ENCODE measurements at places on chromosomes 11 and 22.

DNA sequence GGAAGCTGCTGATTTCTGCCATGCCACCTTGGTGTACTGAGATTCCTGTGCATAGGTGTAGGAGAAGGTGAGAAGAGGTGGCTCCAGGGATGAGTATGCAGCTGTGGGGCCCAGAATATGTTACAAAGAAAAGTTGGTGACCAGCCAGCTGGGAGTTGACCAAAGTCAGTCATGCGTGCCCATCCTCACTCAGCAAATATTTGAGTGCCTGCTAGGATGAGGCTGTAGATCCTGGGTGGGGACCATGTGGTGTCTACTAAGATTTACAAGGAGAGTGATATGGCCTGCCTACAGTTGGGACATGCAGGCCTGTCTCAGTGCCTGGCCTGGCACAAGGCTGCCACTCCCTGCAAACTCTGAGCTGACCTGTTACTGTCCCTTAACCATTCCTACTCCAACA, 19.4 kb downstream of the RNF185 start:
- DNase-seq, result no peak

DNA sequence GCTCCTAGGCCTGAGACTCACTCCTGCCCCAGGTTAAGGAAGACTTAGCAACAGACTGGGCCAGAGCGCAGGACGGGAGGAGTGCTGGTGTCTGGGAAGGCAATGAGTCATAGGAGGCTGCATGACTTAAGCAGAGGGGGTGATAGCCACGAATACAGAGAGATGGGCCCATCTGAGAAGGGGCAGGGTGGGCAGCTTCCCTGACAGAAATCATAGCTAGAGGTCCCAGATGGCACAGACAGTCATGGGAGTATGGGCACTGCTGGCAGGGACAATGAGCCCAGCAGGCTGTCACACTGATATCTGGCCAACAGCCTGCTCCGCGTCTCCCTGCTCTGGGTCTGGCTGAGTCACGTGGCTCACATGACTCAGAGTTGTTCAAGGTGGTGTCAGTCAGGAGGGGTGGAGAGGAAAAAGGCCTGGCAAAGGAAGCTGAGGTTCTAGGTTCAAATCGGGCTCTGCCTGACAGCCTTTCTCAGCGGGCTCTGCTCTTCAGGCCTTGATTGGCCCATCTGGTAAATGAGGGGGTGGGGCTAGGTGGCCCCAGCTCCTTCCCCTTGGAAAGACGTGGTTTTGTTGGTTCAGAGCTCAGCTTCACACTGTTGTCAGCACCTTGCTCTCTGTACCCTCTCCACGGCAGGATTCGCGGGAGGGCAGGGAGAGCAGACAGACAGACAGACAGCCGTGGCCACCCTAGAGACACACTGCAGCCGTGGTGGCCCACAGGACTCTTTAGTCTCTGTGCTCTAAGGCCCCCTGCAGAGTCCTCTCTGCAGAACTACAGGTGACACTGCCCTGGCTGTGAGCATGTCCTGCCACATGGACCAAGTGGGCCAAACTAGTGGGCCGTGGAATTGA, 47.8 kb downstream of the DBX1 start:
- no peak for DNase-seq

- no peak for DNase-seq
Measured at GRCh38 chr11:128905345-128906184, 14.4 kb downstream of the KCNJ5 start.

DNA sequence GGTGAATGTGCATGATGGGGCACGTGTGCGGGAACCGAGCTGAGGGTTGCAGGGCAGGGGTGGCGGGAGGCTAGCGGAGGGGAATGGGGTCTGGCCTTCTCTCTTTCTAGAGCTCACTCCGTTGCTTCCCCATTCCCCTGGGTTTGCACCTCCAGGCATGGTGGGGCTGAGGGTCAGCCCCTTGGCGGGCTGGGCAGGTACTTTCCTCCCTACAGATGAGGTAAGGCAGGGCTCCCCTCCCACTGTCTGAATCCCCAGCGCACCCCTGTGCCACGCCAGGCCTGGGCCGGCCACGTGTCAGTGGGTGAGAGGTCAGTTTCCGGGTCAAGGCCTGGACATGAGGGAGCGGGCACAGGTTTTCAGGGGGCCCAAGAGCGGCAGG, 8.9 kb downstream of the SUSD2 start:
- DNase-seq, result no peak

DNA sequence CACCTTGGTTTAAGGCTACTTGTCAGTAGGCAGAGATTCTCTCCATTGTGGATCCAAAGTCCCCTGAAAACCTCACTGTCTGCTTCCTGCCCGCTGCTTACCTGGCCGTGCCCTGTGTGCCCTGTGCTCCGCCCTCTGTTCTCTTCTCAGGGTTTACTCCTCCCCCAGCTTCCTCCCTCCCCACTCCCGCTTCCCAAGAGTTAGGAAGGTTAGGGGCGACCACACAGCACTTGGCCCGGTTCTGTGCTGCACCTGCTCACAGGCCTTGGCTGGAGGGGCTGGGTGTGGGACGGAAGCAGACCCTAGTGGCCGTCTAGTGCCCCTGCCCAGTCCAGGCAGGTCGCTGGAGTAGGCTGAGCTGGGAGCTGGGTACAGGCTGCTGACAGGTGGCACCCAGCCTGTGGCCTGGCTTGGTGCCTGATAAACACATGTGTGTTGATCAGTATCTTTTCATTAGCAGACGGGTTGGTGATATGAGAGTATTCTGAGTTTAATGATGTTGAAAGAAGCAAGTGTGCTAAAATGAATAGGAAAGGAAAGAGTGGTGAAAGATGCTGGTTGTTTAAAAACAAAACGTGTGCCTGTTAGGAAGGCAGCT, 40.5 kb downstream of the GRAMD4 start:
- DNase-seq, result no peak

GRCh38 chr11:84419616-84420015, 1133.4 kb upstream of the CCDC90B start:
- DNase-seq, result no peak

- no peak for DNase-seq
Measured at GRCh38 chr11:94017446-94017845, 3.7 kb upstream of the HEPHL1 start.

DNA sequence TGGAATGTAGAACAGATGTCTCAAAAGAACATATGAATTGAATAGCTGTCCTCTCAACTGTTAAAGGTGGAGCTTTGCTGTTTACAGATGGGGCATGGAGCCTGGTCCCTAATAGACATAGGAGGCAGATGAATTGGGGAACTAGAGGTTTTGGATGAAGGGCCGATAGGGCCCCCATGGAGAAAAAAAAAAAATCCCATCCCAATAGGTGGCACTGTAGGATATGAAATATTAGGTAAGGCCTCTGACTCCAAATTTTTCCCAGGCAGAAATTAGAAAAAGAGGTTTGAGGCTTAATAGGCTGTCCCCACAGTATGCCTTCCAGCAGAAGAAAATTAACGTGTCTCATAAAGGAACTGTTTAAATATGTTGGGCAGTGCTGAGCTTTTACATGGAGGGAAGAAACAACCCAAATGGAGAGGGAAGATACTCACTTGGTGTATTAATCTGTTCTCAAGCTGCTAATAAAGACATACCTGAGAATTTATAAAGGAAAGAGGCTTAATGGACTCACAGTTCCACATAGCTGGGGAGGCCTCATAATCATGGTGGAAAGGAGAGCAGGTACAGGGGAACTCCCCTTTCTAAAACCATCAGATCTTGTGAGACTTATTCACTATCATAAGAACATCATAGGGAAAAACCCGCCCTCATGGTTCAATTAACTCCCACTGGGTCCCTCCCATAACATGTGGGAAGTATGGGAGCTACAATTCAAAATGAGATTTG, 30.1 kb upstream of the TMEM45B start:
- DNase-seq, result no peak

GRCh38 chr11:130847517-130847916, 68.8 kb downstream of the SNX19 start:
- DNase-seq, result no peak

GRCh38 chr22:30828187-30829155, 133.8 kb downstream of the OSBP2 start:
- DNase-seq, result no peak

DNA sequence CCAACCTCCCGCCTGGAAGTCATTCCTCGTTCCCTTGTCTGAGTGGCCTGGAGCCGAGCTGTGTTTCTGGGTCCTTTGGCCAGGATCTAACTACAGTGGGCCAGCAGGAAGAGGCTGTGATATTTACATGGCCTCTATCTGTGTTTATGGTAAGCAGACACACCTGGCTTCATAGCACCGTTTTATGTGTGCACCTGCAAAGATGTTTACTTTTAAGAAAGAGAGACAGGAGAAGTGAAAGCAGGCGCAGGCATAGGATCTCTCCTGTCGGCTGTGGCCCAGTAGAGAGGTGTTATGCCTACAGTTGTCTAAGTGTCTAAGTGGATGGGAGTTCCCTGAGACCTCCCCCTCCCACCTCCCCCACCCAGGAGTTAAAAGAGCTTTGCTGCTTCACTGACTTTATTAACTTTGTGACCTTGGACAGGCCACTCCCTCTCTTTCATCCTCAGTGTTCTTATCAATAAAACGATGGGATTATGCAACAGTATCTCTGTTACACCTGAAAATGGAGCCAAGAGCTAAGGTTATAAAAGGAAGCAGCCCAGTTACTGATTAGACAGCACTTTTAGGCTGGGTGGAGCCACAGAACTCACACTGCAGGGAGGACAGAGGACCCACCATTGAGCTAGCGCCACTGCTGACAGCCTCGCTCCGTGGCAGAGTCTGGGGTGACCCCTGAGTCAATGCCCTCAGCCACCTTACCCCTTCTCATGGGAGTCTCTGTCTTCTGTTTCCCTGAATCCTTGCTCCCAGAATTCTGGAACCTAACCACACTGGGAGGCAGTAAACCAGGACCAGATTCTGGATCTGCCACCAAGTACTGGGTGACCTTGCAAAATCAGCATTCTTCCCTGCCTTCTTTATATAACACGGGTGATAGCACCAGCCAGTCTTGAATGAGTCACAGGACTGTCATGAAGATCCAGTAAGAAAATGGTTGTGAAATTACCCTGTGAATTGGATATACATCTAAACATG, 22.0 kb downstream of the ST14 start:
- no peak for DNase-seq

- no peak for DNase-seq
Measured at GRCh38 chr11:46978005-46978491, 41.5 kb downstream of the CSTPP1 start.

DNA sequence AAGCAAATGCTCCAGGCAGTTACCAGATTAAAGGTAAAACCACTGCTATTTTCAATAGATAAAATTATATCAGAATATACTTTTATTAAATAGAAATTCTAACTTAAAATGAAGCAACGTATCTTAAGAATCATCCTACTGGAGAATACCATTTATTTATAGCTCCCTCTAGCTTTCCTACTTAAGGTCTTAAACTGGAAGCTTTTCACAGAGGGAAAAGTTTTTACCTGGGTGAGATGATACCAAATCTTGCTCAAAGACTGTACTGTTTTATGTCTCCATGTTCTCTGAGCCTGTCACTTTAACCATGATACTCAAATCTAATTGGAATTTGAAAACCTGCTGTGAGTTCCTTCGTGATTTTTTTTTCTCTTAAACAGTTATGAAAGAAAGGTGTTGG, 291.8 kb downstream of the AASDHPPT start:
- DNase-seq, result no peak

DNA sequence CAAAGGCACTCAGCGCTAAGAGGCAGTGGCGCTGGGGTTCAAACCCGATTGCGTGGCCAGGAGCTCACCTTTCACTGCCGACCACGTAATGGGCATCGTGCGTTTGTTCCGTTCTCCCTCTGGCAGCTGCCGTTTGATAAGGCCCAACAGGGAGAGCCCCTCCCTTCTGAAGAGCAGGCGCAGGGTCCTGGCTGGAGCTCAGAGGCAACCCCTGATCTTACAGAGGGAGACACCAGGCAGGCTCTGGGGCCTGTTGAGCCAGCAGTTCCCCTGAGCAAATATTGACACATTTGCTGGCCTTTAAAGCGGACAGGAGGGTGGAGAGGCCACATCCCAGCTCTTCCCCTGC, 11.7 kb upstream of the C1QTNF6 start:
- no peak for DNase-seq

GRCh38 chr11:2744166-2744565, 44.4 kb upstream of the KCNQ1OT1 start:
- DNase-seq, result no peak

GRCh38 chr11:117385906-117386305, 58.3 kb downstream of the CEP164 start:
- DNase-seq, result no peak

GRCh38 chr22:37472418-37473006, 13.7 kb downstream of the MFNG start:
- no peak for DNase-seq

DNA sequence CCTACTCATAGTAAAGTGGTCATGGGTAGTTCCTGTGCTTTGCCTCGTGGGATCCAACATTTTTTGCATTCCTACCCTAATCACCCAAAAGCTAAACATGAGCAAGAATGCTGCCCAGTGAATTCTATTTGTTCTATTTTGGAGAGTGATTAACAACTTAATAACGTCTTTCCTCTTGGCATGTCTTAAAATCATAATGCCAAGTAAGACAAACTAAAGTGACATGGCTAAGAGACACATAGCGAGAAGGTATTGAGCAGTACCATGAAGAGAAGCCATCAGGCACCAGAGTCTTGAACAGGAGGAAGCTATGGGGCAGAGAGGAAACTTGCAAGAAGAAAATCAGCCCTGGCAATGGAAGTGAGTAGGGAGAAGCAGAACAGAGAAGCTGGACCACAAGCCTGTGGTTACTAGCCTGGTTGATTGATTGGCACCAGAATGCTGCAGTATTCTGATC, 32.0 kb downstream of the EXPH5 start:
- DNase-seq, result no peak

DNA sequence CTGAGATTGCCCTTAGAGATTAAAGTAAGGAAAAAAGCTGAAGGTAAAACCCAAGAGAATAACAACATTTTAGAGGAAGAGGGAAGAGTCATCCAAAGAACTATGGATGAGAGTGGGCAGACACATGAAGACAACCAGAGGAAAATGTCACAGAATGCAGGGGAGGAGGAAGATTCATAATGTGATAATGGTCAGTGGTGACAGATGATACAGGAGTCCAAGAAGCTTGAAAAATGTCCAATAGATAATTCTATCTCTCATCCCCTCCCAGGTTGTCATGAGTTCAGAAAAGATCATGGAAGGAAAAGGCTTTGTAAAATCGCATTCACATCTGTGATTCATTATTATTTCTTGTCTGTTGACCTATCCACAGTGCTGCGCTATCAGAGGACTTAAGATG, 282.3 kb upstream of the CCDC90B start:
- no peak for DNase-seq

DNA sequence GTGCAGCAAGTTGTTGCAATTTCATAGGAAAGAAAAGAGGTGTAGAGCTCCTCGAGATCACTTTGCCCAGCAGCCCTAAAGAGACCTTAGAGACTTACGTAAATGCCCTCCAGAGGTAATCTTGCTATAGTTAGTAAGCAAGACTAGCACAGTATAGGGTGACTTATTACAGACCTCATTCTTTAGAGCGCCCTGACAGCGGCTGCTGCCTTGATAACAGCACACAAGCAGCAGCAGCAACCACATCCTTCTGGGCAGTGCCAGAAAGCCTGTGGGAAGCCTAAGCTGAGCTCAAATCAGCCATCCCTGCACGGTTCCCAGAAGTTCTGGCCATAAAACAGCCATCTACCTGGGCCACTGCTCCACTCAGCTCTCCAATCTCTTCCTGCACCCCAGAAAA, 22.6 kb upstream of the OR56B1 start:
- DNase-seq, result no peak

GRCh38 chr11:68775951-68776388, 24.6 kb upstream of the TESMIN start:
- no peak for DNase-seq

GRCh38 chr11:122656631-122657101, 1.1 kb downstream of the UBASH3B start:
- peak; percentile 14 for DNase-seq

- no peak for DNase-seq
Measured at GRCh38 chr11:17593466-17594245, 46.6 kb downstream of the OTOG start.

GRCh38 chr11:59849129-59849528, 3.8 kb upstream of the CBLIF start:
- DNase-seq, result peak; percentile 36
